ENCODE measurements at places on chromosomes 5 and 9.

GRCh38 chr9:136270173-136270705, 24.6 kb upstream of the QSOX2 start:
- DNase-seq: no peak

- no peak for DNase-seq
Observed at GRCh38 chr5:2131826-2132496, 249.2 kb upstream of the IRX4 start.

DNA sequence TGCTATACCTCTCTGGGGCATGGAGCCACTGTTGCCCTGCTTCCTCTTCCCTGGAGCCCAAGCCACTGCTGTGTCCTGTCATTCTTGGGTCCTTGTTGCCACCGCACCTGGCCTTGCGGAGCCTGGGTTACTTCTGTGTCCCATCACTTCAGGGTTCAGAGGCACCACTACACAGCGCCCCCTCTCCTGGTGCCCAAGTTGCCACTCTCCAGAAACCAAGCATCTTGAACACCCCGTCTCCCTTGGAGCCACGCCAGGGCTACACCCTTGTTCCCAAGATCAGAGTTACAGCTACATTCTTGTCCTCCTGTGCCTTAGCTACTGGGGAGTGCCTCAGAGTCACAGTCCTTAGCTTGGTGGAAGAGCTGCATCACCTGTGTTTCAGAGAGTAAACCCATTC, 147.2 kb upstream of the CD180 start:
- no peak for DNase-seq

GRCh38 chr5:132050136-132050535, 10.3 kb upstream of the IL3 start:
- no peak for DNase-seq

- no peak for DNase-seq
Observed at GRCh38 chr5:77294185-77294584, 83.7 kb downstream of the PDE8B start.

DNA sequence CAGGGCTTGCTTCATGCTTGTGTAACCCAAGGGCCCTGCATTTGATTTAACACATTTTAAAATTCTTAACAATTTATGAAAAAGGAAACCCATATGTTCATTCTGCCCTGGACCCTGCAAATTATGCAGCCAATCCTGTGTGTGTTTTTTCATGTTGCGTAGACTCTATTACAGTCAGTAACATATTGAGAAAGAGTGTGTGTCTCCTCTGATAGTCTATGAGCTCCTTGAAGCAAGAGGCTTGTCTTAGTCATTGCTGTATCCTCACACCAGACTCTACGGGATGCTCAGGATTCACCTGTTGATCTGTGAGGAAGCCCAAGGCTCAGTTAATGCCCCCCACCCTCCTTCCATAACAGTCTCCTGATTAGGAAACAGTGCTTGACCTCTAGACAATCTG, 177.3 kb upstream of the DMAC1 start:
- no peak for DNase-seq

- DNase-seq: no peak
Observed at GRCh38 chr9:16516891-16517290, 353.6 kb downstream of the BNC2 start.

GRCh38 chr9:115914291-115914690, 239.3 kb upstream of the PAPPA start:
- DNase-seq: no peak

DNA sequence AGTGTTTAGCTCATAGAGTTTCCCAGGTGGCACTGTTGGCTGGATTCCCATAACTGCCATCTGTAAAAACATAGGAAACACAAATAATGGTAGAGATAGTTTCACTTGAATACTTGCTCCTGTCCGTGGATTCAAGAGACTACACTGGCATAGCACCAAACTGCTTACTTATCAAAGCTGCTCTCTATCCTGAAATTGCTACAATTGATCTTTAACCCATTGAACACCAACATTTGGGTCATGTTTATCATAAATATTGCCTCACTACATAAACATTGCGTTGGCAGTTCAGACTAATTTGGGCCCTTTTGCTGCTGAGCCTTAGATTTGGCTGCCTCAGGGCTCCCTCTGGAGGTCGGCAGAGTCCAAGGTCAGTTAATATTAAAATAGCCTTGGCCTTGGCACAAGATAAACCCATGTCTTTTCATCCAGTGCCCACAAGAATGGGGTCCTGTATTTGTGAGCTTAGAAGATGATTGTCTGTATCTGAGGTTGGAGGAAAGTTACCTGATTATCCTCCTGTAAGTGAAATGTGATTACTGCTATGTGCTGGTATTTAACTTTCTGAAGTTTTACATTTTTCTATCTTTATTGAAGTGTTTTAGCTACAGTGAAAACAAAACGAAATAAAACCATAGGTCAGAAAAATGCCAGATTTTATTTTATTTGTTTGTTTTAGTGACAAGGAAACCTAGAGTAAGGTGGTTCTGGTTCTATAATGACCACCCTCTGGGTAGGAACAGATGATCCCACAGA, 4.0 kb upstream of the RANBP3L start:
- no peak for DNase-seq

DNA sequence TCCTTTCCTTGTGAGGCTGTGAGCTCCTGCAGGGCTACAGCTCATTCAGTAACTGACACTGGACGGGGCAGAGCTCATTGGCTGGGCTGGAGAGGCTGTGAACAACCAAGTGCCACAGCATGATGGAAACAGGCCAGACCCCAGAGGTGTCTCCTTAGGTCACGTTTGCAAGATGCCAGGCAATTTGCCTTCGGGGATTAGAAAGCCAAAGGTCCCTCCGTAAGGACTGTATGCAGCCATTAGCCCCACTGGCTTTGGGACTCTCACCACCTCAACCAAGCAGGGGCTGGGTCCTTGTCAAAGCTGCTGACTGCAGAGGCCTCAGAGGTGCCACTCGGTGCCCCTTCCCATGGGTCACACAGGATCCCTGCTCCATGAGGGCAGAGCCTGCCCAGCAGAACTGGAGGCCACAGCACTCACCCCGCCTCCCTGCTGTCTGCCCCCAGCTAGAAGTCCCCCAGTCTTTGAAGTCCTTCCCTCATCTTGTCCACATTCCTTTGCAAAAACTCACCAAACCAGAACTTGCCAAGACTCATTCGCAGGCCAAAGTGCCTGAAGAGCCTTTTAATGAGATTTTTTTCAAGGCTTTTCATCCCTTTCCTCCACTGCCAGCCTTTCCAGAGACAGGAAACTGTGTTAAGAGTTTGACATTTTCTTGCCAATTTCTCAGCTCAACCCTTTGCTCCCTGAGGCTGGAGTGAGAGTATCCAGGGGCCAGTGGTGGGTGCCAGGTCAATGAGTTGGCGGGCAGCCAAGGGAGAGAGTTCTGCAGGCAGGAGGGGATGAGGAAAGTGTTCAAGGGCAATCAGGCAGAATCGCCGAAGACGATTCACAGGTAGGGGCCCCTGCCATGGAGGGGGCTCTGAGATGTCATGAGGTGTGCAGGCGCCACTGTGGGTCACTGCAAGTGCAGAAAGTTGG, 39.7 kb upstream of the SLC25A51 start:
- no peak for DNase-seq

DNA sequence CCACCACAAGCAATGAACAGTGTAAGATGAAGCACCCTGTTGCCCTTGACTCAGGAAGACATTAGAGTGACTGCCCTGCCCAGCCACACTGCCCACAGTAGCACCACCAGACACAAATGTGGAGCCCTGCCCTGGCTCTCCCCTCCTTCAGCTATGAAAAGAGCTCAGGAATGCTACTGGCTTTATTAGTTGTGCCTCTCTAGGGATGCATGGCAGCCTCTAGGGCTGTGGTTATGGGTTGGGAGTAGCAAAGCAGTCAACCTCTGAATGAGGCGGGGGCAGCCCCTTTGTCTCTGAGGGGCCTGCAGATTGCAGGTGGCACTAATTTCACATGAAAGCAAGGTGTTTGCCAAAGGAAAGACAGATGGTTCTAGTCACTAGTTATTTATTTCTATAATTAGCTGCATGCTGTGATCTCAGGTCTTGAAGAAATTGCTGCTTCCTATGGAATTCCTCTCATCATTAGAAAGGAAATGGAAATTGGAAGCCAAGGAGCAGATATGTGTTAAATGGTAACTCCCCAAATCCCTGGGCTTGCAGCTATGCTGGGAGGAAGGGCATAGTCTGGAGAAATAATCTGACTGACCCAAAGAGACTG, 259.4 kb downstream of the TLR4 start:
- DNase-seq: no peak

DNA sequence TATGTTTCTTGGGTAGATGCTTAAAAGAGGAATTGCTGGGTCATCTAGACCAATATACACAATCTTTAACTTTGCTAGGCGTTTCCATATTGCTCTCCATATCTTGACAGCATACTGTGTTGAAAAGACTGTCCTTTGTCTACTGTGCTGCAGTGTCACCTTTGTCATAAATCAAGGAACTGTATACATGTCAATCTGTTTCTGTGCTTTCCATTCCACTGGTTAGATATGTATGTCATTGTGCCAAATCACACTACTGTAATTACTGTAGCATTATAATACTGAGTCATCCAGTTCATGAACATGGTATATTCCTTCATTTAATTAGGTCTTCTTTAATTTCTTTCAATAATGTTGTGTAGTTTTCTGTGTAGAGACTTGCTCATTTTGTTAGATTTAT, 149.7 kb upstream of the RASGRF2 start:
- no peak for DNase-seq

- DNase-seq: no peak
Observed at GRCh38 chr9:20606652-20607051, 15.6 kb downstream of the MLLT3 start.

DNA sequence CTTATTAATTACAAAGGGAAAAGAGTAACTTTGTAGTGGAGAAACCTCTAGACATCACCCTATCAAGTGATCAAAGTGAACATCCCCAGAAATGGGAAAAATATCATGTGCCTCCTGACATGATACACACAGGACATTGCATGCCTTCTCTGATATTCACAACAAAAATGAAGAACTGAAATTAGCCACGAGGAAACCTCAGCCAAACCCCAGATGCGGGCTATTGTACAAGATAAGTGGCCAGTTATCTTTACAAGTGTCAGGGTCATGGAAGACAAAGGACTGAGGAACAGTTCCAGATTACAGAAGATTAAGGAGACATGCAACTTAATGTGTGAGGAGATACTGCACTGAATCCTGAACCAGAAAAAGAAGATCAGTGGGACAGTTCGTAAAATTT, 23.8 kb upstream of the NPM1 start:
- DNase-seq: no peak

- no peak for DNase-seq
Observed at GRCh38 chr9:98997604-98998003, 53.9 kb downstream of the COL15A1 start.

GRCh38 chr5:106454651-106455415, 1215.9 kb downstream of the EFNA5 start:
- DNase-seq: no peak

GRCh38 chr5:72937517-72938061, 18.3 kb upstream of the FCHO2 start:
- no peak for DNase-seq

- no peak for DNase-seq
Observed at GRCh38 chr5:169122951-169123350, 178.0 kb downstream of the SLIT3 start.

- no peak for DNase-seq
Observed at GRCh38 chr9:2228641-2229040, 213.5 kb downstream of the SMARCA2 start.

DNA sequence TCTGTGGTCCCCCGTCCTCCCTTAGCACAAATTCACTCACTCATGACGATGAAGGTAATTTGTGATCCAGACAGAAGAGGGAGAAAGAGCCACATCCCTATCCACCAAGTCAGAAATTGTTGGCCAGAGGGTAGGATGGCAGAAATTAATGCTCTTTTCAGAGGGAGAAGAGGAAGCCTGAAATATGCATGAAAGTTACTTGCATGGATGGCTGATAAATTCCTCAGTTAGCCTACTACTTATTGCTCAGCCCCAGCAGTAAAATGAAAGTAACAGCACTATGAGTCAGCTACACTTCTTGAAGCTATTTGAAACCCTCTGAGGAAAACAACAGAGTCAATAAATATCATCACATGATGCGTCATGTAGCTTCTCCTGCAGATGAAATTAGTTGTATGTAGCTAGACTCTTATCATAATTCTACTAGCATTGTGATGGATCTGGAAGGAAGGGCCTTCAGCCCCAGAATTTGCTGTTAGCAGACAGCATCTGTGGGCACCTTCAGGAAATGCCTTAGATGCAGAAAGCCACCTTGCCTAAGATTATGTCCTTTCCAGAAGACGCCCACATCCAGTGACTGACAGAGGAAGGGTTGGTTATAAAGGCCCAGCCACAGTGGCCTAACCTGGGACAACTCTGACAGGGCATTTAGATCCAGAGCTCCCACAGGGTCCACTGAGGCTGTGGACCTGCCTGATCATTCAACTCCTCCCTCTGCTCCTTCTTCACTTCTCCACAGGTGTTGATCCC, 81.2 kb upstream of the CCDC112 start:
- DNase-seq: no peak

GRCh38 chr5:57613741-57614140, 131.1 kb upstream of the ACTBL2 start:
- no peak for DNase-seq

DNA sequence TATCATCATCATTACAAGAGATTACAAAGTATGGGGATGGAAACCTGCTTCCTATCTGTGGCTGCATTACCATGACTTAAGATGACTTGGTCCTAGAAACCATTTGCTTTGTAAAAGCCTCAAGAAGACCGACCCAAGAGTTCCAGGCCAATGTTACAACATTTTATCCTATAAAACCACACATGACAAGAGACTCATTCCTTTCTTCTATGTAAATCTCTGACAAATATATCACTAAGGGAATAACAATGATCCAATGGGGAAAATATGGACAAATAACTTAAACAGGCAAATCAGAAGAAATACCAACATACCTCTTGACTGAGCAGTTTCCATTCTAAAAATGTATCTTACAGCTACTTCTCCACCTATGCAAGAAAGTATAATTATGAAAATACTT, 44.3 kb upstream of the VPS13A start:
- DNase-seq: no peak

- no peak for DNase-seq
Observed at GRCh38 chr5:74272024-74272775, 368.3 kb downstream of the ENC1 start.

DNA sequence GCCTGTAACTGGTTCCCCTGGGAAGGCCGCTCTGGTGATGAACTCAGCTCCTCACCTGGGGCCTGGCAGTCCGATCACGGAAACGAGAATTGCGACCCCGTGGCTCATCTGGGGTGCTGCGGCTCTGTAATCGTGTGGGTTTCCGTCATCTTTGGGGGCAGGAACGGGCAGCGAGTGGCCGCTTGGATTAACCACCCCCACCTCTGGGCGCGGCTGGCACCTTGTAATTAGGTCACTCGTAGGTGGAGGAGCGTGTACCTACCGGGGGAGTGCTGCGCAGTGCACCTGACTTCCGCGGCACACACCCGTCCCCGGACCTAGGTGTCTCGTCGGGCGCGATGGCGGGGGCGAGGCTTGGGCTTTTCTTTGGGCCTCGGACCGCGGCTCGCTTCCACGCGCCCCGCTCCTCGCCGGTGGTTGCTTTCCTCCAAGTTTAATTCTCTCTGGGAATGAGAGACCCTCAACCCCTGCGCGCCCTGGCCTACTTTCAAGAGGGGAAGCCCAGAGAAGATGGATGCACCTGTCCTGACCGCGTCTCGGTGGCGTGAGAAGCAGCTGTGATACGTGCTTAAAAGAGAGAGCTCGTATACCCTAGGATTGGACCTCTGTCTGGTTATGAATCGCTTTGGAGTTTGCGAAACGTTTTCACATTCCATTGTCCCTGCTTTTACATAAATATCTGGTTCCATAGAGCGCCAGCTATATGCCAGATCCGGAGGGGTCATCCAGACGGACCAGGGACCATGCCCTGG, 744 bp upstream of the PPP2CA start:
- DNase-seq: no peak

GRCh38 chr5:126808521-126808988, 31.6 kb downstream of the LMNB1 start:
- no peak for DNase-seq
